ENCODE measurements at places on chromosomes 12 and 14.

DNA sequence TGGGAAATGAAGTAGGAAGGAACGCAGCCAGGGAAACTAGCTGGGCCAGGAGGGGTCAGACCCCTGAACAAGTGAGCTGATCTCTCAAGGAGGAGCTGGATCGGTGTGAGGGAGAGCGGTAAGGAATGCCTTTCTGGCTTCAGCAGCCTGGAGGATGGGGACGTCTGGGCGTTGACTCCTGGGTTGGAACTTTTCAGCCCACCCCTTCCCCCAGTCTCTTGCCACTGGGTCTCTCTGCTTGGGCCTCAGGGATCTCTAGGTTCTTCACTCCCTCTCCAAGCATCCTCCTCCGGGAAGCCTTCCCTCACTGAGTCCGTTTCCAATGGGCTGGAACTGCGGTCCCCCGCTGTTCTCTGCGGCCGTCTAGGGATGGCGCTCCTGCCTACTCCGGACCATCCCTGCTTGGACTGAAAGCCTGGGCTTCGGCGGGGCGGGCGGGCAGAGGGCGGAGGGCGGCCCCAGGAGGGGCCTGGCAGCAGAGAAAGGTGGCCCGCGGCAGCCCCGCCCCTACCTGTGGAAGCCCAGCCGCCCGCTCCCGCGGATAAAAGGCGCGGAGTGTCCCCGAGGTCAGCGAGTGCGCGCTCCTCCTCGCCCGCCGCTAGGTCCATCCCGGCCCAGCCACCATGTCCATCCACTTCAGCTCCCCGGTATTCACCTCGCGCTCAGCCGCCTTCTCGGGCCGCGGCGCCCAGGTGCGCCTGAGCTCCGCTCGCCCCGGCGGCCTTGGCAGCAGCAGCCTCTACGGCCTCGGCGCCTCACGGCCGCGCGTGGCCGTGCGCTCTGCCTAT, at the start of gene KRT7:
Gene KRT7 (plus strand): TSS at position 570 of the 788 bp plus-strand sequence. CDS start 54 bp downstream, at position 624.
- DNase-seq: peak; percentile 57

DNA sequence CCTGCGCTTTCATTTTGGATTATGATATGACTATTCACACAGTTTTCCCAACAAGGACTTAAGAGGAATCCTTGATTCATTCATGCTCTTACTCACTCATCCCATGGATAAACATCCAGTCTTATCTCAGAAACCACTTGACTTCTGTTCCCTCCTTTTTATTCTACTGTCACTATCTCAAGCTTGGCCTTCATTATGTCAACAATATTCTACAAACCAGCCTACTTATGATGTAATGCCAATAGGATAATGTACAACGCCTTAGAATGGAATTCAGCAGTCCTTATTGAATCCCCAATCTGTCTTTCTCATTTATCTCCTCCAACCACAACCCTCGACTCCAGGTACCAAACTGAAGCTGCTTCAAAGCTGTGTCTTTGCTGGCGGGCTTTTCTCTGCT, 448.5 kb downstream of the PDZRN4 start:
- no peak for DNase-seq

DNA sequence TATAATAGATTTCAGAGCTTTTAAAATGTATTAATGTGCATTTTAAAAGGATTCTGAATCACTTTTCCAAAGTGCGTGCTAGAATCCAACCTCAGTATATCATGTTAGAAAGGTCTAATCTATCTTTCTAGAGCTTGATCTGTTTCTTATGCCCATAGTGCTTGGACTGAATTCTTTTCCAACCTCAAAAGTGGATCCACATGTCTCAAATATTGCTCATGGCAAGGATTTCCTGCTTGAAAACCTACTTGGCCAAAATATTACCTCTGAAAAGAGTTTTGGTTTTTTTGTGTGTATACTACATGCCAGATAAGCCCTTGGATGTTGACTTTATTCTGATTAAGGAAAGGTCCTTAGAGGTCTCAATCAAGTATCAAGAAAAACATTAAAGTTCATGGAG, 16.9 kb upstream of the SLC6A15 start:
- no peak for DNase-seq

DNA sequence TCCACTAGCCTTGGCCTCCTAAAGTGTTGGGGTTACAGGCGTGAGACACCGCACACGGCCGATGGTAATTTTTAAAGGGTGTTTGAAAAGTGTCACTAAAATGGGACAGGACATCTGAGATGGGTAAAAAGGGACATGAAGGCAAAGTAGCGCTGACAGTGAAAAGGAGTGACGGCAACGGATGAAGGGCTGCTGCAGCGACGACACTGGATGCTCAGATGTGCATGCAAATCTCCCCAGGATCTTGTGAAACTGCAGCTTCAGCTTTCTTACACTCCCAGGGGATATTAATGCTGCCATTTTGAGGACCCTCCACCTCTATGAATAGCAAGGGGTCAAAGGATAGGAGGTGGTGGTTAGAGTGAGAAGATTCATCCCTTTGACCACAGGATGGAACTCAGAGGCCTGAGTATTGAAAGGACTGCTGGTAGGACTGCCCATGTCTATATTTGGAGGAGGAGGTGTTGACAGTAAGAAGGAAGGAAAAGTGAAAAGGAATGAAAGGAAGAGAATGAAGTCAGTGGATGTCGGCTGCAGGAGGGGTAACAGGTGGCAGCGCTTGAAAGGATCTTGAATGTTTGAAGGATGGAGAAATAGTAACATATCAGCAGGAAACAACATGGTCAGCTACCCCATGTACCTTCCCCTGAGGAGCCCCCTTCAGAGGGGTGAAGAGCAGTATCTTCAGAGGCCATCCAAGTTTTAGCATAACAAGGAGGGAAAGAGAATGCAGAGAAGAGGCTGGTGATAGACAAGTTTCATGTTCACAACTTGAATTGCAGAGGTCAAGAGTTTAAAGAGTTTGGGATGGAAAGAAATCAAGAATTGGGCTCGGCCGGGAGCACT, 37.1 kb downstream of the CLIP1 start:
- no peak for DNase-seq

DNA sequence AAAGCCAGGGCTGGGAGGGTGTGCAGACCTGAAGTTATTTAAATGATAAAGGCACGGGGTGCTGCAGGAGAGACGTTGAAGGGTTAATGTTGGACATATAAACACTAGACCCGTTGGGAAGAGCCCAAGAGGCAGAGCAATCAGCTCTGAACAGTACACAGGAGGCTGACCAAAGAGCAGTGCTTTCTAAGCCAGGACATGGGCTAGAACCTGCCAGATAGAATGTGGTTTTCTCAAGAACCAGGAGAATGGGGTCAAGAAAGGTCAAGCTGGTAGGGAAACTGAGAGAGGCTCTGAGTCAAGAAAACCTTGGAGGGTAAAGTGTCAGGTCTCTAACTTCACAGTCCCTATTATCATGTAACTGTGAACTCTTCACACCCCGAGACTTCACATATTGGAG, 143.2 kb upstream of the EEA1 start:
- no peak for DNase-seq

GRCh38 chr12:123233505-123234308, 471 bp downstream of the MTRFR start:
- peak; percentile 91 for DNase-seq

DNA sequence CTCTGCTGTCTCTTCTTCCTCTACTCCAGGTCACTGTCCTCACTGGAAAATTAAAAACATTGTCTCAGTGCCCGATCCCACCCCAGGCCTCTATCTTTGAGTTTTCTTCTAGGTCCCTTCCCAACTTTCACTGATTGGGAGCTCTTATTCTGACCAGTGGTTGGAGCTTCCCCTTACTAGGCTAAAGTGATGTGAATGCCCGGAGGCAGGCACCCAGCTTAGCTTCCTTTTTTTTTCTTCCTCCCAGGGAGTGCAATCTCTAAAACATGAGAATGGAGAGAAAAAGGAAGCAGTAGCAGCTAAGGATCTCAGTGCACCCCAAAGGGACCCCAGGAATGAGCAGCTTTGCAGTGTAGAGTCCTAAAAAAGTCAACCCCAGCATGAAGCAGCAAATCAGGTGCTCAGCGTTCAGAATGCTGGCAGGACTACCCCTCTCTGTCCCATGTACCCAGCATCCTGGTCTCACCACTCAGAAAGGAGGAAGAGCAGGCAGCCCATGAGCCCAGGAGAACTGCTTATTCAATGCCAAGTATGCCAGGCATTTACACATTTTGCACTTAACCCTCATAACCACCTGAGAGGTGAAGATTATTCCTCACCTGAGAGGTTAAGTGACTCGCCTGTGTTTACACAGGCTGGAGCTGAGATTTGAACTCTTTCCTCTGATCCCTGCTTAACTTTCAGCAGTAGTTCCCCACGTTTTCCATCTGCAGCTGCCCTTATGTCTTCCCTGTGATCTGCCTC, 146.2 kb upstream of the PWP1 start:
- no peak for DNase-seq

All from right kidney (tissue), 9 donors.